ENCODE measurements at places on chromosomes 7 and 10.

DNA sequence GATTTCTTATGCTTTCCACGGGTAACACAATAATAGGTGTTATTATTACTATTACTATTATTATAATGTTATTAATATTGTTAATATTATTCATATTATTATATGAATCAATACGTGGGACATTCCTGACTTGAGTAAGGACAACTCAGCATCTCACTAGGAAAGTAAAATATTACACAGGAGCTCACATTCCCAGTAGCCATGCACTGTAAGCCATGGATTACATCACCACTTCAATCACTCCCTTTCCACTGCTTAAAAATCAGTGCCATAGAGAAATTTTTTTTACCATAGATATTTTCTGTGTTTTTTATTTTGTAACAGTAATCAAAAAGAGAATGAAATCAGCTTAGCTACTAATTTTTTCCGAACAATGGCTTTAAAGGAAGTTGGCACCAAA, 68.5 kb upstream of the DGKI start:
- no peak for DNase-seq

DNA sequence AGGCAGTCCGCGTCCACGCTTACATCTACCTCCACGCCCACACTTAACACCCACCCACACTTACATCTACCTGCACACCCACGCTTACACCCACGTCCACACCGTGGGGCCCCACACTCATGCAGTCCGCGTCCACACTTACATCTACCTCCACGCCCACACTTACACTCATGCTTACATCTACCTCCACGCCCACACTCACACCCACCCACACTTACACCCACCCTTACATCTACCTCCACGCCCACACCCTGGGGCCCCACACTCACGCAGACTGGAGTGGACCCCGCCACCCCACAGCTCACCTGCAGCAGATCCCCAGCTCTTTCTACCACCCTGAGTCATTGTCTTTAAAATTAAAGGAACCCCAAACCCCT, 32.4 kb upstream of the PWWP2B start:
- no peak for DNase-seq

GRCh38 chr7:117001283-117001682, 48.0 kb downstream of the ST7 start:
- no peak for DNase-seq

- DNase-seq, result no peak
These were observed 138.3 kb downstream of the LRRN3 start for GRCh38 chr7:111229181-111229740.

- DNase-seq, result no peak
These were observed 358.7 kb downstream of the PHF14 start for GRCh38 chr7:11332186-11332864.

- DNase-seq, result no peak
These were observed 37.1 kb downstream of the SKIDA1 start for GRCh38 chr10:21488246-21488956.

DNA sequence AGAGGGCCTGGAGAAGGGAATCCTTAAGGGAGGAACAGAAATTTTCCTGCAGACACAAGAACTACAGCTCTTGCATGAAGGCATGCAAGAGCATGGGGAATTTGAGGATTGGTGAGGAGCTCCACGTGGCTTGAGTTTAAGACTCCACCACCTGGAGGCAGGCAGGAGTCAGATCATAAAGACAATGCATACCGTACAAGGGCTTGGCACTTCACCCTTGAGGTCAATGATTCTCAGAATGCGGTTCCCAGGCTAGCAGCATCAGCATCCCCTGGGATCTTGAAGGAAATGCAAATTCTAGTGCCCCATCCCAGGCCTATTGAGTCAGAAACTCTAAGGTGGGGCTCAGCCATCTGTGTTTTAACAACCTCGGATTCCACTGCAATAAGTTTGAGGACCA, 143.8 kb downstream of the C7orf25 start:
- DNase-seq, result no peak

DNA sequence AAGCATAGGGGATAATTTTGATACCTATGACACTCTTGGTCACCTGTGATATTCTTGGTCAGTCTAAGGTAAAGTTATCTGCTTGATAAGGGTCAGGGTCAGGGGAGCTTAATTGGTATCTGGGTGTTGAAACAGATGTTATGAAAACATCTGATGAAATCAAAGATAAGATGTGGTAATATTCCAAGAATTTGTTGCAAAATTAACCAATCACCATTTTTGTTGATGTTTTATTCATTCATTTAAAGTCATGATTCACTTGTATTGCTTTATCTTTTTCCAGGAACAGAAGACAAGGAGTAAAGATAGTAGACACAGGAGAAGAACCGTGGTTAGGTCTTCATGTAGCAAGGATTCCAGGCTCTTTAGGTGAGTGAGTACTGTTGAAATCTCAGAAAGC, 103.1 kb downstream of the SEMA3C start:
- no peak for DNase-seq

DNA sequence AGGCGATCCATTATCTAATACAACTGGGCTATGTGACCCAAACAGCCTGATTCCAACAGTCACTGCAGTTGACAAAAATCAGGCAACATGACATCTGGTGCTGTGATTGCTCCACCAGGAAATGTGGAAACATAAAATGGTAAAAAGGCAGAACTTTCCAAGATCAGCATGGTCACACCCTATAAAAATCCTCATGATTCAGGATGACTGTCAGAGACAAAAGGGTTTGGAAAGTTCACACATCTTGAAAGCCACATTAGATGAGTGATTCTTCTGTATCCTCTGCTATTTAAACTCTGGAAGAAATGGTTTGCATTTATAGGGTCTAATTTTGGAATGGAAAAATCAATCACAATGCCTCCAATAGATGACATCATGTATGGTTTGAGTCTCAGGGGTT, 662.6 kb upstream of the IGFBP3 start:
- no peak for DNase-seq

DNA sequence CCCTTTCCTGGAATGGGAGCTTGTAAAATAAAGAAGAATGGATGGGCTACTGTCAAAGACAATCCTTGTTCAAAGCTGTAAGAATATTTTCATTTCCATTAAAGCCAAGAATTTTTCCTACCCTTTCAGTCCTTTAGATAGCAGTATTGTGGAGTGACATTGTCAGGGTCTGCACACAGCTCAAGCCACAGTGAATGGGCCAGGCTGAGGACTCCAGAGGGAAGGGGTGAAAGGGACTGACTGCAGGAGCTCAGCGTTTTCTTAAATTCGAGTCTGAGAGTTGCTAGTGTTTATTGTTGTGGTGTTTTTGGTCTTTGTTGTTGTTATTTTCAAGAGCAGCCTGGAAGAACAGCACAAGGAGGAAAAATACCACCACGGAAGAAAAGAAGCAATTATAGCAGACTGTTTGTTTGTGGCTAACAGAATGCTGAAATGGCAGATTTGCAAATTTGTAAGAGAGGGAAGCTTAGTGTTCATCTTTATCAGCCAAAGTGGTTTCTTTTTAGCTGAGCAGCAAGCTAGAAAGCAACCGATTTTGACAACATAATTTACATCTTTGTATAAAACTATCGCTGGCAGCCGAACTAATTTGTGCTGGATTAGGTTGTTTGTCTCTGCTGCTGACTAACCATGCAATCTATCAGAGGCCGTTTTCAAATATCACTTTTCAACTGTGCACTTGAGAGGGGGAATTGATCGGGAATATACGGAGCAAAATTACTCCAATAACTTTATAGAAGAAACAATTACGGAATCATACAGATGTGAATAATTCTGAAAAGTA, 192.1 kb downstream of the LRMDA start:
- no peak for DNase-seq

- DNase-seq, result no peak
These were observed 75.4 kb downstream of the NOC3L start for GRCh38 chr10:94287336-94287735.

DNA sequence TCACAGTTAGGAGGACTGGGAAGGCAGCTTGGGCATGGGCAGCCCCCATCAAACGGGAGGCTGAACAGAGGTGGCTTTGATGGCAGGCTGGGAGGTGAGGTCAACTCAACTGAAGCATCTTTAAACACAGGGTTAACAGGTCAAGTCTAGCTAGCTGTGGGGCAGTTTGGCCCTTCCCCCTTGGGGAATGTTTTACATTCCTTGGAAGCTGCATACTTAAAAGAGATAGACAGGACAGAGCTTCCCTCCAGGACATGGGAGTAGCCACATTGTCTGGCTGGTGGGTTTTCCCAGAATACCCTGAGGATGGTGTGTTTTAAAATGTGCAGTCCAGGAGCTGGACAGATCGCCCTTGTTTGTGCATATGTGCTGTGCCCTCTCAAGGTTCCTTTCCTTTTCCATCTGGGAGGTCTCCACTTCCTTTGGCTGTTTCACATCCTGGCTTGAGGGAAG, 6.8 kb upstream of the RASSF4 start:
- no peak for DNase-seq

- no peak for DNase-seq
These were observed 114.5 kb downstream of the MARCHF5 start for GRCh38 chr10:92405419-92405924.

DNA sequence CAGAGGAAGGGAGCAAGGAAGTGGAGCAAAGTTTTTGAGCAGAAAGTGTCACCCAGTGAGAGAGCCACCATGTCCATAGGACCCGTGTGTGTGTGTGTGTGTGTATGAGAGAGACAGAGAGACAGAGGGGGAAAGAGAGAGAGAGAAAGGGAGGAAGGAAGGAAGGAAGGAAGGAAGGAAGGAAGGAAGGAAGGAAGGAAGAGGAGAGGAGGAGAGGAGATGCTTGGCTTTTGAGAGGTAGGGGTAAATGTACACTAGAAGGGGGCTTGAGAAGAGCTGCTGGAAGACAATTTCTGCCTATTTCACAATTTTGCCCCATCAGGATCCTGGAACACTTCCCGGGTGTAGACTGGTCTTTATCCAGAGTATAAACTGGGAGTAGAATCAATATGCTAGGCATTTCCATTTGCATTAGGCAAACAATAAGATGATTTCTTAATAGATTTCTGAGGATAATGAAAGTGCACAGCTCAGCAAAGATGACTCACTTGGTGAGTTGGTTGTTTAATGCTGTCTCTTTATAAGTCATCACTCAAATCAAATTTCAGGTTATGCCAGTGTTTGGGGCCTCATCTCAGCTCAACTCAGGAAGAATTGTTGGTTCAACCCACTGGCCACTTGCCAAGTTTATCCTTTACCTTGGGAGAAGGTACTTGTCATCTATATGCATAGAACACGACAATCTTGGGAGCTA, 70.0 kb upstream of the FAM13C start:
- no peak for DNase-seq

GRCh38 chr7:128197989-128198580, 43.0 kb upstream of the LEP start:
- no peak for DNase-seq

DNA sequence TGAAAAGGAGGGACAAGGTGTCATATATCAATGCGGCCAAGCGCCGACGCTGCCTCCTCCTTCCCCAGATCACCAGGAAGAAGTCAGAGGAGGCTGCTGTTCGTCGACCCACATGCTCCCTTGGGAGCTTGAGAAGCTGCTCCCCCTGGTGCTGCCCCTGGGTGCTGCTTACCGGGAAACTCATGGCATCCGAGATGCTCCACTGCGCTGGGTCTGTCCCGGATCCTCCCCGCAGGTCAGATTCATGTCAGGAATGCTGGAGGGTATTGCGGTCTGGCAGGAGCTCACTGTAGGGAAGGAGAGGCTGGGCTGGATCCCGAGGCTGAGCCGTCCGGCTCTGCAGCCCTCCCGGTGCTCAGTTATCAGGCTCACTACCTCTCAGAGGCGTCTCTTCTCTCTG, 123.7 kb upstream of the FAM20C start:
- no peak for DNase-seq

DNA sequence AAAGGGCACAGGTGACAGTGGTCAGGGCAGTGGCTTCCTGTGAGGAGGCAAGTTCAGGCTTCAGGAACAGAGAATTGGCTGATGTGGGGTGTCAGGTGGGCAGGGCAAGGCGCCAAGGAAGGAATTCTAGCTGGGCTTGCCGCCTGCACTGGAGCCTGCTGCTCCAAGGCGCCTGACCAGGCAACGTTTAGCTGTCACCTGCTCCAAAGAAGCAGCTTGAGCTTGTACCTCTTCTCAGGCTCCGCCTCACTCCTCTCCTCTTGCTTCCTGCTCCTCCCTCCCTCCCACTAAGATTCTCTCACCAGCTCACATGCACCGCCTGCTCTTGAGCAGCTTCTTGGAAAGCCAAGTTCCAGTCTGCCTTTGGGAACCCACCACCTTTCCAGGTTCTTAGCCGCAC, 187.4 kb upstream of the GRB10 start:
- no peak for DNase-seq

- DNase-seq, result no peak
These were observed 41.0 kb downstream of the SCRN1 start for GRCh38 chr7:29948587-29948986.

GRCh38 chr10:128466831-128467371, 340.7 kb upstream of the MKI67 start:
- no peak for DNase-seq

GRCh38 chr10:17841050-17841449, 31.9 kb downstream of the MRC1 start:
- no peak for DNase-seq

- no peak for DNase-seq
These were observed 152.9 kb downstream of the ARID5B start for GRCh38 chr10:62054408-62054807.

DNA sequence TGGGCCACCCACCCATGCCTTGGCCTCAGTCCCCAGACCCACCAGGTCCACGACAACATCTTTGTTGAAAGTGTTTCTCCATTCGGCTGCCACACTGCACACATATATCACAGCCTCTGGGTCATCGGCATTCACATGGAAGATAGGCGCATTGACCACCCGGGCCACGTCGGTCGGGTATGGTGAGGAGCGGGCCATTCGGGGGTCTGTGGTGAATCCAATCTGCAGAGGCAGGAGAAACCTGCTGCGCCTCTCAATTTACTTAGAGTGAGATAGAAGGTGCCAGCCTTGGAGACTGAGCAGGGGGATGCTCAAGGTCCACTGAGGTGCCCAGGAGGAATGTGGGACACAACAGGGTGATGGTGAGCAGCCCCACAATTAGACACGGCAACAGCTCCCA, 16.4 kb downstream of the OGDHL start:
- no peak for DNase-seq

DNA sequence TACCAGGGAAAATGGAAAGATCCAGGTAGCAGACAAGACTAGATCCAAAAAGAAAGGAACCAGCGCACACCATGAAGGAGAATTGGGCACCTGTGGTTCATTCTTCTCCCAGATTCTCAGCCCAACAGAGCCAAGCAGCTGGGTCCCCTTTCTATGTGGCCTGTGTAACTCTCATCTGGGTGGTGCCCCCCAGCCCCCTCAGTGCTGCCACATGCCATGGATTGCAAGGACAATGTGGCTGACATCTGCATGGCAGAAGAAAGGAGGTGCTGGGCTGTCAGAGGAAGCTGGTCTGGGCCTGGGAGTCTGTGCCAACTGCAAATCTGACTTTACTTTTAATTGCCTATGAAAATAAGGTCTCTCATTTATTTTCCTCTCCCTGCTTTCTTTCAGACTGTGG, 21.4 kb downstream of the PRSS2 start:
- no peak for DNase-seq

- DNase-seq, result no peak
These were observed 37.6 kb downstream of the PRF1 start for GRCh38 chr10:70564901-70565351.

GRCh38 chr10:1519391-1519790, 217.9 kb downstream of the ADARB2 start:
- no peak for DNase-seq

GRCh38 chr10:59654007-59654406, 55.6 kb downstream of the SLC16A9 start:
- DNase-seq, result no peak
